ENCODE measurements at places on chromosomes 5 and 9. TPM values are rescaled to one million over a fixed set of nuclear protein-coding genes. Genes with fewer than 3 reads are reported as not detected.

ALDOB gene
- total RNA-seq: not detected

DNAH5 gene
- total RNA-seq: 1.2 TPM

OBP2B gene
- not detected for total RNA-seq

PCDHB4 gene
- total RNA-seq: not detected

SLC35D2 gene
- 20.2 TPM for total RNA-seq

GRXCR2 gene
- not detected for total RNA-seq

MYMK gene
- not detected for total RNA-seq

RAB3C gene
- not detected for total RNA-seq

CDKN2A gene
- 52.5 TPM for total RNA-seq

HAPLN1 gene
- not detected for total RNA-seq

PCDHB14 gene
- under 0.01 TPM for total RNA-seq

UGT3A2 gene
- not detected for total RNA-seq

CYSRT1 gene
- 2.3 TPM for total RNA-seq

EHMT1 gene
- total RNA-seq: 40.2 TPM

LCN15 gene
- not detected for total RNA-seq

STING1 gene
- total RNA-seq: 43.0 TPM

BTNL8 gene
- not detected for total RNA-seq

PCDHGB1 gene
- 0.35 TPM for total RNA-seq

TMEM252 gene
- total RNA-seq: not detected

AGXT2 gene
- total RNA-seq: not detected

BARHL1 gene
- total RNA-seq: not detected

SPATA31A3 gene
- total RNA-seq: not detected

PCDHGB6 gene
- 0.89 TPM for total RNA-seq

SHOC1 gene
- total RNA-seq: under 0.01 TPM

PDLIM4 gene
- total RNA-seq: 84.2 TPM

GLIPR2 gene
- 17.9 TPM for total RNA-seq

ERMP1 gene
- total RNA-seq: 24.3 TPM

GOLPH3 gene
- total RNA-seq: 90.4 TPM

NIM1K gene
- under 0.01 TPM for total RNA-seq

FOXI1 gene
- not detected for total RNA-seq

COL27A1 gene
- 13.8 TPM for total RNA-seq

DBH gene
- not detected for total RNA-seq

KLF9 gene
- 43.0 TPM for total RNA-seq

LMX1B gene
- total RNA-seq: not detected

BHMT2 gene
- 8.9 TPM for total RNA-seq

FCN2 gene
- total RNA-seq: not detected

CD274 gene
- total RNA-seq: 3.0 TPM

DTWD2 gene
- 2.1 TPM for total RNA-seq

C9orf153 gene
- total RNA-seq: not detected

KIAA0825 gene
- total RNA-seq: 2.5 TPM

IRGM gene
- not detected for total RNA-seq

TMCO6 gene
- total RNA-seq: 44.5 TPM

SLC9A3 gene
- total RNA-seq: 2.1 TPM

PTGDS gene
- 16.1 TPM for total RNA-seq

SIMC1 gene
- 4.9 TPM for total RNA-seq

C9orf50 gene
- total RNA-seq: not detected

PTPN3 gene
- 0.29 TPM for total RNA-seq

N4BP3 gene
- 0.89 TPM for total RNA-seq

RNF208 gene
- total RNA-seq: not detected

GDNF gene
- total RNA-seq: not detected

MLANA gene
- total RNA-seq: not detected

MARCOL gene
- not detected for total RNA-seq

PCDHB5 gene
- under 0.01 TPM for total RNA-seq

MIGA2 gene
- 12.9 TPM for total RNA-seq

NUTM2F gene
- not detected for total RNA-seq

COL23A1 gene
- total RNA-seq: not detected

NLN gene
- 45.0 TPM for total RNA-seq

HTR1A gene
- total RNA-seq: not detected

Measured in myometrial cell (primary cell).